ENCODE measurements at places on chromosomes 5 and 9.

GRCh38 chr5:91095313-91095712, 287.8 kb downstream of the ARRDC3 start:
- no peak for DNase-seq

DNA sequence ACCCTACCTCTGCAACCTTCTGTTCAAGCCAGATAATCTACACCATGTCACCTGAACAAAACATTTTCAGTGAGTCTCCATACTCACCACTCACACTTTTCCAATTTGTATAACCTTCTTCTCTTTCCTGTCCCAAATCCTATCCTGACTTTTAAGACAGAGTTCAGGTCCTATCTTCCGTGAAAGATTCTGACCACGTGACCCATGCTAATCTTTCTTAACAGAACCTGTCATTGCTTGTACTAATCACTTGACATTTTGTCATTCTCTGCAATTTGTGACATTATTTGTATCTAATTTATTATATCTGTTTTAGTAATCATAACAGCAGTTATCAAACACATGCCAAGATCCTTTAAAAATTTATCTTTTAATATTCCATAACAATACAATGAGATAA, 132.5 kb upstream of the PRLR start:
- DNase-seq: no peak

DNA sequence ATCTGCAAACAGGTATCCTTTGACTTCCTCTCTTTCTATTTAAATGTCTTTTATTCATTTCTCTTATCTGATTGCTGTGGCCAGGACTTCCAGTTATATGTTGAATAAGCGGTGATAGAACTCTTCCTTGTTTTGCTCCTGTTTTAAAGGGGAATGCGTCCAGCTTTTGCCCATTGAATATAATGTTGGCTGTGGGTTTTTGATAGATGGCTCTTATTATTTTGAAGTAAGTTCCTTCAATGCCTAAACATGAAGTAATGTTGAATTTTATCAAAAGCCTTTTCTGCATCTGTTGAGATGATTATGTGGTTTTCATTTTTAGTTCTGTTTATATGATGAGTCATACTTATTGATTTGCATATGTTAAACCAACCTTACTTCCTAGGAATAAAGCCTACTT, 300.5 kb upstream of the CTNND2 start:
- DNase-seq: no peak

GRCh38 chr5:2657151-2657550, 94.3 kb downstream of the IRX2 start:
- DNase-seq: no peak

DNA sequence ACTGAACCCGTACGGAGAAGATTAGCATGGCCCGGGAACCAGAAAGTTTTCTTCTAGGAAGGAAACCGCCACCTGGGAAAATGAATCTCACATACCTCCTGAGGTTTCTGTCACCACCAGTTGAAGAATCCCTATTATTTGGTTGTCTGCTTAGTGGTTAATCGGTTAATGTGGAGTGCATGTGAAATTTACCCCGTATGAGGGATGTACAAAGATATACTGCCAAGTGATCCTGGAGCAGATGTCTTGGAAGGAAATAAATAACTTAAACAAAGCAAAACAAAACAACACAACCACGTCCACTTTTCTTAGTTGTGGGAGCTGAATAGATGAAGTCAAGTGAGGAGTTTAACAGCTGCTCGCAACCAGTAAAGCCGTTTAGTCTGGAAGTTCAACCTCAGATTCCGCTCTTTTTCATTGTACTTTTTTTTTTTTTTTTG, 3.8 kb downstream of the DMRT2 start:
- no peak for DNase-seq

DNA sequence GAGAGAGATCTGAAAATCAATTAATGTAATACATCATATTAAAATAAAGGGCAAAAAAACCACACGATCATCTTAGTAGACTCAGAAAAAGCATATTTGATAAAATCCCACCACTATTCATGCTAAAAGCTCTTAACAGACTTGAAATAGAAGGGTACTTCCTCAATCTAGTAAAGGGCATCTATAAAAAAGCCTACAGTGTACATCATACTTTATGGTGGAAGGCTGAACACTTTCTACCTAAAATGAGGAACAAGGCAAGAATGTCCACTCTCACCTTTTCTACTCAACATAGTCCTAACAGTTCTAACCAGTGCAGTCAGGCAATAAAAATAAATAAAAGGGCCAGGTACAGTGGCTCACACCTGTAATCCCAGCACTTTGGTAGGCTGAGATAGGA, 38.9 kb downstream of the POLK start:
- no peak for DNase-seq

DNA sequence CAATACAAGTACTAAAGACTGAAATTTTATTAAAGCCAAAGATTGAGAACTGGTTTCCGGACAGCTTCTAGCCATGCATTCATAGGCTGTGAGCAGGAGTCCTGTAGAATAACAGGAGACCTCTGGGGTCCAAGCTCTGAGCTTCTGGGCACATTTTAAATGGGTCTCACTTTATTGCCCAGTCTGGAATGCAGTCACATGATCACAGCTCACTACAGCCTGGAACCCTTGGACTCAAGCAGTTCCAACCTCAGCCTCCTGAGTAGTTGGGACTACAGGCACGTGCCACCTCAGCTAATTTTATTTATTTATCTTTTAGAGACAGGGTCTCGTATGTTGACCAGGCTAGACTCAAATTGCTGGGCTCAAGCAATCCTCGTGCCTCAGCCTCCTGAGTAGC, 15.4 kb downstream of the CDKN2AIPNL start:
- DNase-seq: no peak

DNA sequence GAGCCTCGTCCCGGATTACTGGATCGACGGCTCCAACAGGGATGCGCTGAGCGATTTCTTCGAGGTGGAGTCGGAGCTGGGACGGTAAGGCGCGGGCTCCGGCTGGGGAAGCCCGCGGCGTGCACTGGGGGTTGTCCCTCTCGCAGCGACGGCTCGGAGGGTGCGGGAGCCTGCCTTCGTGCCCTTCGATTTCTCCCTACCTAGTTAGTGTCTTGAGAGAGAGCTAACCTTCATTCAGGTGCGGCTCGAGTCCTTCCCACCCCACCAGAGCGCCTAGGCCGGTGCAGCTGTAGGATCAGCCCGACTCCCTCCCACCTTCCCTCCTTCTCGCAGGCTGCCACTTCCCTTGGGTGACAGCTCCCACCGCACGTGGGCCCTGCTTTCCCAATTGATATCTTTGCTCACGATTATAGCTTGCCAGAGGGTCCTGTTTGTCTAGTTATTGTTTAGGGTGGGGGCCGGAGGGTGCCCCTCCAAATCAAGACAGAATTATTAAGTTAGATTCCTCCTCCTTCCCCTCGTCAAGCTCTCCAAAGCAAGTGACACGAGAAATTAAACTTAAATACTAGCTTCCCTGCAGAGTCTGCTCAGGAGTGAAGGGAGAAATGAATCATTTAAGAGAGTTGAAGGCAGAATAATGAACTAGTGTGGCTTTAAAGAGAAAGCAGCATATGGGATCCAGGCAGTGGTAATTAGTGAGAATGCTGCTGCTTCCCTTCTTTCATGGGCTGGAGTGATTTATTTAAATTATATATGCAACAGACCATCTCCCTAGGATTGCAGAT, 569 bp downstream of the CAMK4 start:
- no peak for DNase-seq

GRCh38 chr9:26175264-26175663, 497.0 kb upstream of the TUSC1 start:
- DNase-seq: no peak

- no peak for DNase-seq
Measured at GRCh38 chr5:139631520-139632165, 16.5 kb upstream of the CXXC5 start.

DNA sequence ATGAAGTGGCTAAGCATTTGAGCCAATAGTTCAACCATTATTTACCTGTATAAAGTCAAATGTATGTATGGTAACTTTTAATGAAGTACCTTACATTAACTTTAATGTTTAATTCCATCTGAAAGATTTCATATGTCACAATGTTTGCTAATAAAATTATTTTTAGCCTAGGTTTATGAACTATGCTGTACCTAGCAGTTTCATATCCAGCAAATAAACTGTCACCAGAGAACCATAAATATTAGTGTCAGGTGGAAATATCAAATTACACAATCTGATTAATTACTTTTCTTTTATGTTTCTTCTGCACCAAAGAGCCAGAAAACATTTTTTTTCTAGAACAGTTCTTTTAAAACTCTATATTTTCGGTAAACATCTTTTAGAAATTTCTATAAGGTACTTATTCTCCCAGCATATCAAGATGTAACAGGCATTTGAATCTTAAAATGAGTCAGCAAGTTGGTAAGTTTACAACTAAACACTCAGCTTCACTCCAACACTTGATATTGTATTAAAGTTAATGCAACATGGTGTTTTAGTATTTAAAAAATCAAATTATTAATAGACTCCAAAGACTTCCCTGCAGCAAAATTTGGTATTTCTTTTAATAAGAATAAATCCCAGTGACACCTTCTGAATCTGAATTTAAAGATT, 8.5 kb upstream of the CCDC192 start:
- DNase-seq: no peak

GRCh38 chr5:156395306-156395675, 68.3 kb downstream of the SGCD start:
- DNase-seq: no peak

DNA sequence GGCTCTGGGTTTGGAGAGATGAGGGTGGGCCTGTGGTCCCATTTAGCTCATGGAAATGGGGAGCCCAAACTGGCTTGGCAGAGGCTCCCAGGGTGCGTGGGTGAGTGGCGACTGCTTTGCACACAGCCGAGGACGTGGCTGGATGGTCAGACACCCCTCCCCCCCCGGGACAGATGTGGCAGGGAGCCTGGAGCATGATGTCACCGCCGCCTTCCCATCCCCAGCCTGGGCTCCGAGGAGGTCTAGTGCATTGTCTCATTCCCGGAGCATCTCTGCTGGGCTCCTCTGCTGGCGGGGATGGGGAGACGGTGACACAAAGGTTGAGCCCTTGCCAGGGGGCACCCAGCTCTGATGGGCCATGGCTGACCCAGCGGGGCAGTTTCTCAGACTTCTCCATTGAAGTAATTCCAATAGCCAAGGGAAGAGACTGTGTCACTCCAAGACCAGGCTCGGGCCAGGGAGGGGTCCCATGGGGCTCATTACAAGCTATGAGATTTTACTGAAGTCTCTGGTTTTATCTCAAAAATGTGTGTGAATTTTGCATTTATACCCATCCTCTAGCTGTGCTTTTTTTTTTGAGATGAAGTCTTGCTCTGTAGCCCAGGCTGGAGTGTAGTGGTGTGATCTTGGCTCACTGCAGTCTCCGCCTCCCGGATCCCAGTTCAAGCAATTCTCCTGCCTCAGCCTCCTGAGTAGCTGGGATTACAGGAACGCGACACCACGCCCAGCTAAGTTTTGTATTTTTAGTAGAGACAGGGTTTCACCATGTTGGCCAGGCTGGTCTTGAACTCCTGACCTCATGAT, 36.1 kb downstream of the HMCN2 start:
- no peak for DNase-seq

- no peak for DNase-seq
Measured at GRCh38 chr5:10746711-10747110, 14.3 kb downstream of the DAP start.

- no peak for DNase-seq
Measured at GRCh38 chr5:114223866-114224265, 138.0 kb upstream of the KCNN2 start.

- no peak for DNase-seq
Measured at GRCh38 chr5:167643631-167644280, 647.7 kb upstream of the WWC1 start.

DNA sequence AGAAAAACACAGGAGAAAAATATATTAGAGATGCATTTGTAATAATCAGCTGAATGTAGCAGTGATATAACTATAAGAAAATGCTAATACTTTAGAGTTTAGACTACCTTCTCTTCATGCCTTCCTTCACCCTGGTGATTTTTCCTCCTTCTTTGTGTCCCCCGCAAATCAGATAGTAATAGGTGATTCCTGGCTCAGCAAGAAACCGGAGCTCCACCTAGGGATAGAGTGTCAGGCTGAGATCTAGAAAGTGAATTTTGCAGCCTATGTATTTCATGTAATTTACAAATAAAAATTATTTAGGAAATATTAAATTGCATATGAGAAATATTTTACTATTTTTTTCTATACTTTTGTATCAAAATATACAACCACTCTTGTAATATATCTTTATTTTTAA, 109.8 kb upstream of the ST8SIA4 start:
- no peak for DNase-seq

DNA sequence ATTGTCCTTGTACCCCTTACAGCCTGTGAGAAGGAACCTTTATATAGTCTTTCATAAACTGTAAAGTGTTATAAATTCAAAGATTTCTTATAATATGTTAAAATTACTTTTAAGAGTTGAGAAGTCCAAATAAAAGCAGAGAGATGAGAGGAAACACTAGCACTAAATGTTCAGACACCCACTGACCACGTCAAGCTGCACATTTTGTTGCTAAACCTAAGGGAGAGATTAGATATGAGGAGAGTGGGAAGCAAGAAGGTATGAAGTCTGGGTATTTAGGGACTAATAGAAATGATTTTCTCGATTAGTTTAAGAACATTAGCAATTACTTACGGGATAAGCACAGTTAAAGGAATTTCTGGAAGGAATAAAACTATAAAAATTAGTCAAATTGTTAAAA, 506.9 kb downstream of the RAB3C start:
- no peak for DNase-seq

DNA sequence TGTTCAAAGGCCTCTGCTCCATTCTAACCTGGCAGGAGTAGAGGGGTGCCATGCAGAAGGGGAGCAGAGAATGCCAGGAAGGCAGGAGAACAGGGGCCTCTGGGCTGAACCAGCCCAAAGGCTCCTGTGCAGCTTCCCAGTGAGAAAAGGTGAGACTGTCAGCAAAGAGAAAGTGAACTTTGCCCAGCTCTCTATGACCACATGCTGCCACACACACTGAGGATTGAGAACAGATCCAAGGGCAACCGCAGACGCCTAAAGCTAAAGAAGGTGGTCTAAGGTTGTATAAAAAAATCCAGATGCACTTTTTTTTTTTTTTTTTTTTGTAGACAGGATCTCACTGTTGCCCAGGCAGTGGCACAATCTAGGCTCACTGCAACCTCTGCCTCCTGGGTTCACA, 51.4 kb downstream of the ALDH7A1 start:
- no peak for DNase-seq

DNA sequence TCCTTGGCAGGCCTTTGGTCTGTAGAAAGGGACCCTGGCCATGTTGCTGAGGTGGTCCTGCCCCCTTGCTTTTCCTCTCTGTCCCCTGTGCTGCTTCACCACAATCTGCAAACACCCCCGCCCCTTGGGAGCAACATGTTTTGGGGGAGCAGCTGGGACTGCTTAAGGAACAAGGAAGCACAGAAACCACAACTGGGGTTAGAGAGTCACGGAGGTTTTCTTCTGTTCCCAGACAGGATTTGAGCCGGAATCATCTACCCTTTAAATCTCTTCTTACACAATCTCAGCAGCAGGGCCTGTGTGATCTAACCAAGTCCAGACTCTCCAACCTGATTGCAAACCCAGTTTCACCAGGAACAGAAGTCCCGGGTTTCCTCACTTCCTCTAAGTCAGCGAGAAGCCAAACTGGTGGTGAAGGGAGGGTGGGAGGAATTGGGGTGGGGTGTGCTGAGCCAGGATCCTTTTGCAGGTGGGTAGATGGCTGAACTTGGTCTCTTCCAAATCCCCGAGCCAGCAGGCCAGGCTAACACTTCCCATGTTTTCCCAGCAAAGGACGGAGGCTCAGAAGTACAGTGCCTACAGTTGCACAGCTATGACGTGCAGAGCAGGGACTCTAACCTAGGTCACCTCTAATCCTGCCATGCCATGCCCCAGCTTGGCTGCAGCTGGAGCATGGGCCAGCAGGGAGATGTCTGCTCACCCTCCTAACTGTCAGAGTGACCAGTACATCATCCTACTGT, 25.0 kb downstream of the SH3PXD2B start:
- DNase-seq: peak; percentile 90

GRCh38 chr9:7967093-7967827, 167.7 kb upstream of the DMAC1 start:
- DNase-seq: no peak
